ENCODE measurements at places on chromosomes 12 and 14.
A peak's percentile ranks its signal among the peaks of the same experiment; 100 is the strongest.

GRCh38 chr12:68641138-68641537 is 30.4 kb downstream of the RAP1B start:
- no peak for DNase-seq

- peak; percentile 49 for DNase-seq
Observed at GRCh38 chr14:89198544-89199329, 218.3 kb downstream of the FOXN3 start.

DNA sequence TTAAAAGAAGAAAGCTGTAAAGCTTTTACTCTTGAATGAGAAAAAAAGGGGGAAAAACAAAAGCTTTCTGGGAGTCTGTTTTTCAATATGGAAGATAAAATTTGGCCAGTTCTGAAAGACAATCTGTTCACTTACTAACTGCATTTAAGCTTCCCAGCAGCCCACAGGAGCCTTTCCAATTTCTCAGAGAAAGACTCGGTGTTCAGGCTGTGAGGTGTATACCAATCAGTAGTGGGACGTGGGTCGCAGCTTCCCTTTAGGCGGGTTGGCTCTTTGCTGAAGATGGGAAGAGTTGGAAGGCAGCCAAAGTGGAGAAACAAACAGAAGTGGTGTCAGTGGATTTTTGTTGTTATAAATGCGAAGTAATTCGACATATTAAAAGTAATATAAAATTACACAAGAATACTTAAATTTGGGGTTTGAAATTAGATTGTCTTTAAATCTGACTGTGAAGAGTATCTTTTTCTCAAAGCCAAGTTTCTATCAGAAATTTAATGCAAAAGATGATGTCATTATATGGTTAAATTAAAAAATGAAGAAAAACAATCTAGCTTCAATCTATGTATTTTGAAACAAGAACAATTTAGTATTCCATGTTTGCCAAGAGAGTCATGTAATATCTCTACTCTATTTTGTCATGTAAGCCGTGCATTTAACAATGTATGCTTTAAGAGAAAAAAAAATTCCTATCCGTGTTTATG is 590.2 kb upstream of the ATXN7L3B start:
- no peak for DNase-seq

GRCh38 chr12:83323866-83324265 is 637.2 kb downstream of the TMTC2 start:
- no peak for DNase-seq

DNA sequence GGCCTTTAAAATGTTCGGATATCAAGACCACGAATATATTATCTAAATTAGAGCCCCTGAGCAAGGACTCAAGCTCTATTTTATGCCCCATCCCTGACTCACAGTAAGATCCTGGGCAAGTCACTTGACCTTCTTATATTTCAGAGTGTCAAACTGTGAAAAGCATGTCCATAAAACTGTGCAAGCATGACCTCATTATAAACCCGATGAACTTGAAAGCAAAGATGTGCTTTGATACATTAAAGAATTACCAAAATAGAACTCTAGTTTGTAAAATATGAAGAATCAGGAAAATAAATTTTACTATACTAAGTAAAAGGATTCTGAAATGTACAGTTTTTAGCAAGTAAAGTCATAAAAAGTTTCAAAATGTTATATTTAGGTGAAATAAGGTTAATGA is 2.9 kb upstream of the CALM1 start:
- DNase-seq, result no peak

DNA sequence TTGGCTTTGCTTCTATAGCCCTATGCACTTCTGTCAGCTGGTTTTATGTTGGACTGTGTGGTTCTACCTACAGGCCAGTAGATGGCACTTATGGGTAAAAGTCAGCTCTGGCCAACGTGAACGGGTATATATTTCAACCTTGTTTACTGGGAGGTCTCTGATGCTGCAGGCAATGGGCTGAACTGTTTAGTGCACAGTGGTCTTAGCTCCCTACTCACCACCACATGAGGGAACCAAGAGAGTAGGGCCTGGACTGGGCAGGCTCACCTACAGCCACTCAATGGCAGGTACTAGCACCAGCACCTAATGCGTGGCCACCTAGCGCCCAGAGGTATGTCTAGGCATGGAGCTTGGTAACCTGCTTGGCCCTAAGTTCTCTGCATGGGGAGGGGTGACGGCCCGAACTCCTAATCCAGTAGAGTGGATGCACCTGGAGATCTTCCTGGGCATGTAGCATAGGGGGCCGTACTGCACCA is 481.8 kb downstream of the TMEM117 start:
- peak; percentile 54 for DNase-seq

DNA sequence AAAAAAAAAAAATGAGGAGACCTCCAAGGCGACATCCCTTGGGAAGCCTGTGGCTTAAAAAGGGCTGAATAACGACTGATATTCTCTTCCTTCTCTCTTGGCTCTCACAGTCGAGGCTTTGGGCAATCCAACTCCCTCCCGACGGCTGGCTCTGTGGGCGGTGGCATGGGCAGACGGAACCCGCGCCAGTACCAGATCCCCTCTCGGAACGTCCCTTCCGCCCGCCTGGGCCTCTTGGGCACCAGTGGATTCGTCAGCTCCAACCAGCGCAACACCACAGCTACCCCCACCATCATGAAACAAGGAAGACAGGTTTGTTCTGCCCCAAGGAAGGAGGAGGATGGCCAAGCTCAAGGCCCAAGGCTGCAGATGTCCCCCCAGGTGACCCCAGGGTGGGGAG is 127.8 kb downstream of the GCH1 start:
- DNase-seq, result no peak

DNA sequence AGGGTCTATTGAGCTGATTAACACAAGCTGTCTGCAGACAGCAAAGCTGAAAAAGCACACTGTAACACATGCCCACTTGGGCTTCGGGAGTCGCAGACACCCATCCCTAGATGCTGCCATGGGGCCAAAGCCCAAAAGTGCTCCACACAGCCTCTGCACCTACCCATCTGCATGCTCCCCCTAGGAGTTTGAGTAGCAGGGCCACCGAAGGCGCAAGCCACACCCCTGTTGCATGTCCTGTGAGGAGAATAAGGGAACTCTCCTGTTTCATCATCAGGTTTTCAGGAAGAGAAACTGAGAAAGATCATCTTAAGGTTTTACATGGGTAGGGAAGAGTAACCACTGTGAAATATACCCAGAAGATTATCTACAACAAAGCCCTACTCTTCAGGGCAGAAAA is 5.6 kb upstream of the ST8SIA1 start:
- no peak for DNase-seq

DNA sequence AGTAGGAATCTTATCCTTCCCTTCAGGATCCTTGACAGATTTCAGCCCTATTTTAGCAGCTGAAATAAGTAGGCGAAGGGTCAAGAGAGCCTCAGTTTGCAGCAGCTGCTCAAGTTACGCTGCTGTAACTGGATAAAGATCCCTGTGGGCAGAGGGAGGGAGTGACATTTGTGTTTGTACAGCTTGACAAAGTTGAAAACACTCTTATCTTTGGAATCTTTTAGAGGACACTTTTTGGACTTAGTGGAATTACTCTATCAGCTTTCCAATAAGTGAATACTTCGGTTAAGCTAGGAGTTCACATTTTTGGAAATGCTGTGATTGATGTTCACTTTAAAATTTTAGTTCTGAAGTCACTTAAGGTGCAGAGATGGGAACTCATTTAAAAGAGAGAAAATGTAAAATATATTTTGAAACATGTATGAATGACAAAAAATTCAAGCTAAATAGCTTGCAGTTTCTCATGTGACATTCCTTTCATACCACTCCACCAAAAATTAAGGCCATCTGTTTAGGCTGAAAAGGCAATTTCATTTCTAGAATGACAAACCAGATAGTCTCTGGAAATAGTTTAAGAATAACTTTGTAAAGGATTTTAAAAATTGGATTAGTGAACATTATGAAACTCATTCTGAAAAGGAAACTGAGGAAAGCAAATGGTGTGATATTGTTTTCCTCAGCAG is 55.2 kb downstream of the SLC38A4 start:
- DNase-seq, result no peak

GRCh38 chr12:31220633-31221550 is 105.1 kb downstream of the SINHCAF start:
- DNase-seq, result no peak

- no peak for DNase-seq
Observed at GRCh38 chr12:59181196-59181777, 261.0 kb upstream of the LRIG3 start.

DNA sequence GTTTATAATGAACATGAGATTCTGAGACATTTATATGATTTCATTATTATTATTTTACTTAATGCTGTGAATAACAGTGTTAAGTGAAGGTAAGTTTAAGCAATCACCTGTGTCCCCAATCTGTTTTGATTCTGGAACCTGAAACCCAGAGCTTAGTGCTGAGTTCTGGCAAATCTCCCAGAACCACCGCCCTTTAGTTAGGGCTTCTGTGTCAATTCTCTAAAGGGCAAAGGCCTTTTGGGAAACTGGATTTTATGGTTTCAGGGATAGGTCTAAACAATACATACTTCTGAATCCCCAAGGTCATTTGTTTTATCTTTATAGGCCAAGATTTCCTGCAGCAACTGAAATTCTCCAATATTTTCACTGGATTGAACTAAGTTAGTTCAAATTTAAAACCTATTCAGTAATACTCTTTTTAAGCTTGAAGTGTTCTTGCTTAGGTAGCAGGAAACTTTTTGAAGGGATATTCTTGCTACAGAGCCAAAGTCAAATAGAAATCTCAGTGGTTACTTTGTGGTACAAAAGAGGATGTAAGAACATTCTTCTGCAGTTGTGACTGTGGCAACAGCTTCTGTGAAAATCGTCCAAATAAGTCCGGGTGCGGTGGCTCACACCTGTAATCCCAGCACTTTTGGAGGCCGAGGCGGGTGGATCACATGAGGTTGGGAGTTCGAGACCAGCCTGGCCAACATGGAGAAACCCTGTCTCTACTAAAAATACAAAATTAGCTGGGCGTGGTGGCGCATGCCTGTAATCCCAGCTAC is 10.0 kb upstream of the PKP2 start:
- DNase-seq, result no peak

GRCh38 chr12:90229407-90230170 is 521.0 kb upstream of the ATP2B1 start:
- no peak for DNase-seq

DNA sequence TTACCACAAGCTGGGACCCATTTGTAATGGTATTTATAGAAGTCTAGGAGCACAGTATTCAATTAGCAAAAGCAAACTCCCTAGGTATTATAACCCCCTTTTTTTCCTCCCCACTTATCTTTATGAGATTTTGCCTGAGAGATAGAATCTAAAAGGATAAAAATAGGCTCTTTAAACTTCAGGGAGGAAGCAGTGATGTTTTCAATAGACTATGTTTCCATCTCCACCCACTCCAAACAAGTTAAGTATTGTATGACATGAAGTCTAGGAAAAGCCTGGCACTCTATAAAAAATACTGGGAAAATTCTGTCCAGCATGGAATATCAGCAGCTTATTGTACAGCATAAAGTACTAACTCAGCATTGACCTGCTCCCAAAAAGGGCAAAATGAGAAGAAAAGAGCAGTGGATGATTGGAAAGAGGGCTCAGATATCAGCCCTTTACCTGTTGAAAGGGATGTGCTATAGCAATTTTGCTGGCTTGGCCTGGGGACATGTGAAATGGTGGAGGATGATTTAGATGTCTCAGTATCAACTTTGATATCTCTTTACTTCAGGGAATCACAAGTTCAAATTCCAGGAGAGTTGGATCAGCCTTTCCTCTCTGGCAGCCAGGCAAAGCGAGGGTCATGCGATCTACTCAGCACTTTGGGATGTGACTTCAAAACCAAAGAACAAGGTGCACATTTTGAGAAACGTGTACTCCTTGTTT is 72.4 kb downstream of the IGF1 start:
- DNase-seq, result no peak

- DNase-seq, result peak; percentile 83
Observed at GRCh38 chr14:77607741-77608302, 8.6 kb downstream of the SPTLC2 start.

GRCh38 chr14:95527387-95528002 is 7.4 kb upstream of the GLRX5 start:
- DNase-seq, result peak; percentile 87

DNA sequence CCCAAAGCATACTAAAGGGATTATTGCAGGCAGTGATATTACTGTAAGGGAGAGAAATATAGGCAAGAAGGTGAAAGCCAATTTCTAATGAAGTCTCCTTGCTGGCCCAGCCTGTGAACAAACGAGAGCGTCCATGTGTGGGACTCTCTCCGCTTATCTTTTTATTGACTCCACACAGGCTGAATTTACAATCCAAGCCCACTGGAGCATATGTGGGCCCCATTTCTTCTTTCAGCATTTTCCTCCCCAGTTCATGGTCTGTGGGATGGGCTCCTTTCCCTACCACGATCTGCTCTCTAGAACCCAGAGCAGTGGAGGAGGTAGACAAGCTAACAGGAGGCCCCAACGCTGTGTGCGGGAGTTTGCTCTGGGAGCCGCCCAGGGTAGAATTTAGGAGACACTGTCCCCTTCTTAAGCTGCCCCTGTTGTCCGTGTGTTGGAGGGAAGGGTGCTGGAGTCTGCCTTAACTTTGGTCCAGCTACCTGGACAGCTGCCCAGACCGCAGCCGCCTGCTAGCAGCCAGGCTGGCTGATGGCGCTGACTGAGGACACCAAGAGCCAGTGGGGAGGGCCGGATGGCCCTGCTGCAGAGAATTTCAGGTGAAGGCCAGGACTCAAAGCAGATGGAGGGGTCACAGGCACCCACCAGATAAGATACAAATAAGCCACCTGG is 3.2 kb upstream of the HOXC11 start:
- DNase-seq, result no peak

- DNase-seq, result no peak
Observed at GRCh38 chr14:35213869-35214387, 78.3 kb upstream of the PSMA6 start.

DNA sequence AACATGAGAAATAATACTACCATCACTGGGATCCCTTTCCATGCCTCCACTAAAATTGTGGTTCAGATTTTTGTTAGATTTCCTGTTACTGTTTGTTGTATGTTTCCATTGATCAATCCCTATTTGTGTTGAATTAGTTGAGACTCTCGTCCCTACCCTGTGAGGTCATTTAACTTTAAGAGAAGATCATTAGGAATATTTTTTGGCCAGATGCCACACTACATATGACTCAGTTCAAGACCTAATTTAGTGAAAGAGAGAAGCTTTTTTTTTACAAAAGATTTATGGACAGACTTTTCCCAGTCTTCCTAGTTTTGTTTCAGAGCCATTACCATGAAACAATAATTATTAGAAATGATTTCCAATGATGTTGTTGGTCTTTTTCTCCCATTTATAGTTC is 35.5 kb downstream of the CPSF6 start:
- peak; percentile 23 for DNase-seq
